ENCODE measurements at places on chromosomes 5 and 9. TPM values are rescaled to one million over a fixed set of nuclear protein-coding genes. Genes with fewer than 3 reads are reported as not detected.

- H3K36me3 ChIP-seq, result peaks cover 3% of the 10 kb centered on the region
- H3K27me3 ChIP-seq, result no peaks in the 10 kb centered on the region
- no peak overlapping the region for H3K4me3 ChIP-seq
- H3K27ac ChIP-seq, result no peak overlapping the region
- no peaks in the 10 kb centered on the region for H3K4me1 ChIP-seq
- DNase-seq, result no peak
Measured at GRCh38 chr9:40935336-40935735, 193.1 kb downstream of the FOXD4L6 start.

Gene ARPC5L
- total RNA-seq, result 76.6 TPM

GRCh38 chr5:151555760-151556576 is 35.2 kb downstream of the FAT2 start:
- no peaks in the 10 kb centered on the region for H3K4me1 ChIP-seq
- DNase-seq, result no peak
- peaks cover 2% of the 10 kb centered on the region for H3K27me3 ChIP-seq
- no peak overlapping the region for H3K4me3 ChIP-seq
- H3K27ac ChIP-seq, result no peak overlapping the region
- H3K36me3 ChIP-seq, result no peaks in the 10 kb centered on the region

DNA sequence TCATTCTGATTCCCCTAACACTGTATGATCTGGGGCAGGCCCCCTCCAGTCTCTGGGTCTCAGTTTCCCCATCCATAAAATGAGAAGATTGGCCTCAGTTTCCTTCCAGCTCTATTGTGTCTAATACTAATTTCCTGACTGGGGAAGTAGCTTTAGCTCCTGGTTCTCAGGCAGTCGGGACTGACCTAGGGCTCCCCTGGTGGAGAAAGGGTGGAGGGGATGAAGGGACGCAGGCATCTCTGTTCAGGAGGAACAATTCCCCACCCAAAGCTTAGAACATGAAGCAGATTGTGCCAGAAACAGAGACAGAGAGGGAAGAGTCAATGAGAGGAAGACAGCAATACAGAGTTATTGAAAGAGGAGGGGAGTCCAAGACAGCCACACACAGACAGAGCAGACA is 14.2 kb upstream of the PTGS1 start:
- no peak overlapping the region for H3K4me3 ChIP-seq
- H3K4me1 ChIP-seq, result peaks cover 2% of the 10 kb centered on the region
- H3K27me3 ChIP-seq, result peaks cover 7% of the 10 kb centered on the region
- DNase-seq, result no peak
- H3K36me3 ChIP-seq, result no peaks in the 10 kb centered on the region

Gene KIAA0825
- 1.7 TPM for total RNA-seq
